ENCODE measurements at places on chromosomes 13 and 19.
A peak's percentile ranks its signal among the peaks of the same experiment; 100 is the strongest.

- peak; percentile 80 for DNase-seq
Measured at GRCh38 chr19:12841094-12841493, 2.8 kb downstream of the MAST1 start.

DNA sequence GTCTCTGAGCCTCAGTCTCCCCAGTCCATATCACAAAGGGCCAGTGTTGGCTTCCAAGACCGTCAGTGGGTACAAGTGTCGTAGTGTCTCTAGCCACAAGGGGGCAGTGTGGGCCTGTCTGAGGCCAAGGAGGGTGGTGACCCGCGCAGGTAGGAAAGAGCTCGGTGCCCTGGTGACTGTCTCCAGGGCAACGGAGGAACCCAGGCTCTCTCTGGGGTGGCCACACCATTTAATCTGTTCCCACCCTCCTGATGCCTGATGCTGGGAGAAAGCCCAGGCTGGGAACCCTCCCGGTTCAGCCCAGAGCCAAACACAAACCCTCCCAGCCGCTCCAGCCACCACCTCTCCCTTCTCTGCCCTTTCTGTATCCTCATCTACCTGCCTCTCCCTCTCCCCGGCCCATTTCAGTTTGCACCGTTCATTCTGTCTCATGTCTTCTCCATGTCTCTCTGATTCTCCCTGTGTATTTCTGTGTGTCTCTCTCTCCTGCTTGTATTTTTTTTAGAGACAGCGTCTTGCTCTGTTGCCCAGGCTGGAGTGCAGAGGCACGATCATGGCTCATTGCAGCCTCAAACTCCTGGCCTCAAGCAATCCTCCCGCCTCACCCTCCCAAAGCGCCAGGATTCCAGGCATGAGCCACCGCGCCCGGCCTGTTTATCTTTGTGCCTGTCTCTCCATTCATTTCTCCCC, 17.5 kb upstream of the MEIS3 start:
- DNase-seq, result no peak

GRCh38 chr13:37868691-37869505, 674 bp downstream of the TRPC4 start:
- DNase-seq, result no peak

GRCh38 chr19:31164791-31165251, 184.4 kb downstream of the TSHZ3 start:
- DNase-seq, result no peak

GRCh38 chr13:110629735-110630134, 14.4 kb downstream of the NAXD start:
- DNase-seq, result no peak

All from NCI-H2227 treated with DMSO at 0.1 percent for 48 hours (cell line).